ENCODE measurements at places on chromosomes 2 and 18. TPM values are rescaled to one million over a fixed set of nuclear protein-coding genes. Genes with fewer than 3 reads are reported as not detected.
A peak's percentile ranks its signal among the peaks of the same experiment; 100 is the strongest.

NEUROD1 gene
- total RNA-seq = not detected

TRPM8 gene
- 2.4 TPM for total RNA-seq

PLGLB2 gene
- 0.50 TPM for total RNA-seq

EVX2 gene
- not detected for total RNA-seq

UGT1A3 gene
- total RNA-seq = not detected

TWIST2 gene
- 32.3 TPM for total RNA-seq

IL1RN gene
- 0.41 TPM for total RNA-seq

COL5A2 gene
- 1,017 TPM for total RNA-seq

RAB27B gene
- total RNA-seq = 9.9 TPM

PID1 gene
- 6.9 TPM for total RNA-seq

MGAT5 gene
- 31.8 TPM for total RNA-seq

IL1F10 gene
- not detected for total RNA-seq

- peak; percentile 70 for DNase-seq
Observed at GRCh38 chr2:162677476-162677875, 161.1 kb downstream of the KCNH7 start.

DNA sequence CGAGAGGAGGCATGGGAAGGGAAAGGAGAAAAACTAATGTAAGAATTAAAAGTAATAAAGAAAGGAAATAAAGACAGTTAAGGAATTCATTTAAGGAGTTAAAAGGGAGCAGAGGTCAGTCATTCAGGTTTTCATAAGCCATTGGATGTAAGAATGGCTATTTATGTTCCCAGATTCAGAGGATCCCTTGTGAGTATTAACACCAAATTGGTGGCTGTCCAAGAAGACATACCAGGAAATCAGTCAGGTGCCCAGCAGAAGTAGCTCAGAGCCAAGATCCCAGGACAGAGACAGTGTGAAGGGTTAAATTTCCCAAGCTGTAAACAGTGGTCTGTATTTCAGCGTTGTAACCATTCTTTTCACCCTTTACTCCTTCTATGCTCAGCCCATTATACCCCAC is 550.4 kb downstream of the BCL11A start:
- no peak for DNase-seq

DNA sequence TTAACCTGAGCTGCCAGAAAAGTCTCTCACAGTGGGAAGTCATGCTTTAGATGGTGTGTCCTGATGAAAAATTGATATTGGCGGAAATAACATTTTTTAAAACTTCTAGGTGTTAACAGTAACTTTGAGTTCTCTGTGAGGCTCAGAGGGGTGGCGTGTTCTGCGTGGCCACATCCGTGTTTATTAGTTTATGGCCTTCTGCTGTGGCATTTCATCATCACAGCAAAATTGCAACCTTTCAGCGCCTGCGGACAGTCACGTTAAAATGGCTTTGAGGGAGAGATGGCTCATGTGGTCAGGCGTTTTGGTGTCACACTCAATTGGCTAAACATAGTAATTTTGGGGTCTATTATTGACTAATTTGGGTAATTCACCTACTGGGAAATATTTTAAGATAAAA is 42.4 kb downstream of the KLHL29 start:
- no peak for DNase-seq

GRCh38 chr2:64698668-64699444 is 45.1 kb upstream of the SERTAD2 start:
- peak; percentile 96 for DNase-seq

GRCh38 chr2:168949324-168949723 is 48.2 kb downstream of the G6PC2 start:
- DNase-seq = no peak

DNA sequence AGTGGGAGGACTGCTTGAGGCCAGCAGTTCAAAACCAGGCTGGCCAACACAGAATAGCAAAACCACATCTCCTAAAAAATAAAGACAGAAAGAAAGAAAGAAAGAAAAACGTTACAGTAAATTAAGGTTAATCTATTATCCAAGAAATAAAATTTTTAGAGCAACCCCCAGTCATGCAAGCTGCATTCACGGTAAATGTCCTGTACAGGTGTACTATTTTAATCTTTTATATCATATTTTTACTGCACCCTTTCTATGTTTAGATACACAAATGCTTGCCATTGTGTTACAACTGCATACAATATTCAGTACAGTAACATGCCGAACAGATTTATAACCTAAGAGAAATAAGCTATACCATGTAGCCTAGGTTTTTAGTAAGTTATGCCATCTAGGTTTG is 6.0 kb downstream of the PDIA6 start:
- DNase-seq = no peak

DNA sequence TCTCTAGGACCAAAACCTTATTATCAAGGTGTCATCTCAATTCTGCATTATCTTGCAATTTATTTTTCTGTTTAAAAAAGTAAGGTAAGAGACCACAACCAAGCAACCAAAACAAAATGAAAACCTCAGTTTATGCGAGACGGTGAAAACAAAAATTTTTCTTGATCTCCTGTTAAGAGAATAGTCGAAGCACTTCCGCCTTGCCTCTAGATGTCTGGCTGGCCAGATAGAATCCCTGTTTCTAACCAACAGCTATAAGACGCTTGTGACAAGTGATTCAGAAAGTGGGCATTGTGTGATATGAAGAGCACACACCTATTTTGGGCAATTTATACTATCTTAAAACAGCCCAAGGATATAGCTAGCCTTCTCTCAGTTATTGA is 51.2 kb downstream of the MGAT5 start:
- no peak for DNase-seq

DNA sequence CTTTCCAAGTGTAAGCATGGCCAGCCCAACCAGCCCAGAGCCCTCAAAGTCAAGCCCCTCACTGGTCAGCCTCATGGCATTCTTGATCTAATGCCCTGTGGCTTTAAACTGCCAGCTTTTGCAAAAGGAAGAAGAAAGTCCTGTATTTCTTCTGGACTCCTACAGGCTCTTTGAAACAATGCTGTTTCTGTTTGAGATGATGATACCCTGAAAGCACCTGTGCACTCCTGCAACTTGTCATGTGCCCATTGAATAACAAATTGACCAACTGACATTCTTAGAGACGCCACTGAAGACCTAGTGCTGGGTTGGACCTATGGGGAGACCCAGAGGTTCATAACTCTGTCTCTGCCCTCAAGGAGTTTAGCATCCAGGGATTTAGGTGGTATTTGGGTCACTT is 82.0 kb upstream of the MSH2 start:
- no peak for DNase-seq

GRCh38 chr2:40416486-40416885 is 35.4 kb downstream of the SLC8A1 start:
- no peak for DNase-seq

- DNase-seq = no peak
Observed at GRCh38 chr2:180872255-180872654, 108.2 kb upstream of the UBE2E3 start.

DNA sequence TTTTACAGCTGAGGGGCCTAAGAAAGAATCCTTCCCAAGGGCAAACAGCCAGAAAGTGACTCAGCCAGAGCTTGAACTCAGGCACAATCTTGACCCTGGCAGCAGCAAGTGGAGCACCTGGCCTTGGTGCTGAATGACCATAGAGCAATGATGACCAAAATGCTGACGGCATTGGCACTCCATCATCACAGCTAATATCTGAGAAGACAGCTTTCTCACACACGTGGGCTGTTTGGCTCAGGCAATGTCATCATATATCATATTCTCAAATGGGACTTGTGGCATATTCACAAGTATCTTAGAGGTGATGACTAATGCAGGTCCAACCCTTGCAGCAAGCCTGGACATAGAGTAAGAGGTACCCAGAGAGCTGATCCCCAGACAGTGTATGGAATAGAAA is 443.9 kb upstream of the MYT1L start:
- DNase-seq = no peak

GRCh38 chr2:201441409-201441808 is 9.8 kb downstream of the TRAK2 start:
- DNase-seq = no peak

GRCh38 chr18:67133669-67134068 is 382.9 kb downstream of the DSEL start:
- DNase-seq = no peak

DNA sequence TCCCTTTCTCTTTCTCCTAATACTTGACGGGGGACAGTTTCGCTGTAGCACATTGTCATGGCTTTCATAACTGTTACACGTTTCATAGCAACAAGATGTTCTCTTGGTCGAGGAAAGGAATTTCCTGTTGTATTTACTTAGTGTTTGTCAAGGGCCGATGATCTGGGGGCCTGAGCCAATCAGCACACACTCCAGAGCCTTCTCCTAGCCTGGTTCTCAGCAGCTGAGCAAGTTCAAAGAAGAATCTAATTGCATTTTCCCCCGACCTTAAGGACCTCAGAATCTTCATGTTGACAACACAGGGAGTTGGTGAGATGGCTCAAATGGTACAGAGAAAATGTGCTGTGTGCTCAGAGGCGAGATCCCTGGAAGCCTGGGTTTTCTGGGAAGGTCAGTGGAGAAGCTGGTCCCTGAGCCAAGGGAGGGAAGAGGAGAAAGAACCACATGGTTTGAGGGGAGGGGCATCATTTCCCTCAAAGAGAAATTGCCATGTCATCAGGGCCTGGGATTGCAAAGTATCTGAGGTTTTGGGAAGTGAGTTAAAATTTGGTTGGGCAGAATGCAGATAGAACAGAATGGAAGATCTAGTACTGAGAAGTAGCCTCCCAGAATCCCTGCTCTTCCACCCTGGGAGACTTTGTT is 76.9 kb upstream of the AGAP1 start:
- no peak for DNase-seq

DNA sequence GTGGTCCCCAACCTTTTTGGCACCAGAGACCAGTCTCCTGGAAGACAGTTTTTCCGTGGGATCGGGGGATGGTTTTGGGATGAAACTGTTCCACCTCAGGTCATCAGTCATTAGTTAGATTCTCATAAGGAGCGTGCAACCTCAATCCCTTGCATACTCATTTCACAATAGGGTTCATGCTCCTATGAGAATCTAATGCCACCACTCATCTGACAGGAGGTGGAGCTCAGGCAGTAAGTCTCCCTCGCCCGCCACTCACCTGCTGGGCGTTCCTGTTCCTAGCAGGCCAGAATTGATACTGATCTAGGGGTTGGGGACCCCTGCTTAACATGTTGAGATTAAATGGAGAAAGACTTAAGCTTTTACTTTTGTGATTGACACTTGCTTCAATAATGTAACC is 9.9 kb downstream of the NABP1 start:
- no peak for DNase-seq

DNA sequence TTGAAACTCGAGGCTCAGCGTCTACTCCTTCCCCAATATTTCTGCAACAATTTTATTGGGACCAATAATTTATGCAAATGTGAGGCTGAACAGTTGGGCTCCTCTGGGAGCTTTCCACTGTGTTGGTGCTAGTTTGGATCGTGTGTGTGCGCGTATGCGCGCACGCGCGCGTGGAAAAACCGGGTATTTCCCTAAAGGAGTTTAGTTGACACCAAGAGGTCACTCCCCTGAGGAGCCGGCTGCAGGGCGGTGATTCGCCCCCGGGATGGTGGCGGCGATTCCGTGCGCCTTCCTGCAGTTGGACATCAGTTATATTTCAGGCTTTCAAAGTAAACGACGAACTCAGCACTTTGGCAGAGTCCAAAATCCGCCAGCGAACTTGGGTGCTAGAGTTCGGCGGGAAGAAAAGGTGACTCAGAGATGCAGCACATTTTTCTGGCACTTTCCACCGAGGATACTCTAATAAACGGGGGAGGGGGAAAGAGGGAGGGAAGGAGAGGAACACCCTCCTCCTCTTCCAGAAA is 186.5 kb upstream of the FANCL start:
- DNase-seq = peak; percentile 56

- DNase-seq = no peak
Observed at GRCh38 chr2:119435081-119435952, 3.7 kb downstream of the TMEM37 start.

DNA sequence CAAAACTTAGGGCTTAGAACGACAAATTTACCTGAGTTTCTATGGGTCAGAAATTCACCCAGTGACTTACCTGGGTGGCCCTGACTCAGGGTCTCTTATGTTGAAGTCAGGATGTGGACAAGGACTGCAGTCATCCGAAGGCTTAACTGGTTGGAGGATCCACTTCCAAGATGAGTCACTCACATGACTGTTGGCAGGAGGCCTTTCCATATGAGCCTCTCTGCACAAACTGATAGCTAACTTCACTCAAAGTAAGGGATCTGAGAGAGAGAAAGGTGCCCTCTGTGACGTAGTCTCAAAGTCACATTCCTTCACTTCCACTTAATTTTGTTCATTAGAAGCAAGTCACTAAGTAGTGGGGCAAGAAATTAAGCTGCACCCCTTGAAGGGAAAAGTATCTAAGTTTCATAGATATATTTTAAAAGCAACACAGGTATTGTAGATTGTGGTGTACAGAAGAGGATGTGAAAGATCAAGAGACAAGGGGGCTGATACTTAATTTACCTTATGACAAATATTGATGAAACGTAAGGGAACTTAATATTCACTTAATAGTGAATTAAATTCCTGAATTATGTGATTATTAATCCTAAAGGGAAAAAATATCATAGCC is 48.4 kb downstream of the TANK start:
- peak; percentile 81 for DNase-seq

- DNase-seq = no peak
Observed at GRCh38 chr18:500632-501405, at the start of gene COLEC12. Gene COLEC12, minus strand, starts transcription at chr18:500701. Its CDS starts 187 bp downstream, at chr18:500514.
